ENCODE measurements at places on chromosomes 1 and 21. TPM values are rescaled to one million over a fixed set of nuclear protein-coding genes. Genes with fewer than 3 reads are reported as not detected.

The GPR25 gene
- not detected for total RNA-seq

The CYP4Z1 gene
- total RNA-seq: 0.94 TPM

The LCE1C gene
- total RNA-seq: not detected

The LMX1A gene
- total RNA-seq: 1.9 TPM

GRCh38 chr1:94160811-94161210 lies 39.9 kb upstream of the ABCA4 start:
- no peak overlapping the region for H3K4me3 ChIP-seq
- no peaks in the 10 kb centered on the region for H3K4me1 ChIP-seq
- no peaks in the 10 kb centered on the region for H3K36me3 ChIP-seq
- no peak overlapping the region for H3K27ac ChIP-seq

GRCh38 chr1:19493547-19493946 lies 8.2 kb upstream of the CAPZB start:
- H3K27me3 ChIP-seq: no peaks in the 10 kb centered on the region
- no peaks in the 10 kb centered on the region for H3K36me3 ChIP-seq
- DNase-seq: no peak
- no peak overlapping the region for H3K27ac ChIP-seq

GRCh38 chr1:201371792-201372191 lies 5.7 kb downstream of the TNNT2 start:
- H3K36me3 ChIP-seq: no peaks in the 10 kb centered on the region
- H3K4me3 ChIP-seq: no peak overlapping the region
- H3K27me3 ChIP-seq: no peaks in the 10 kb centered on the region

DNA sequence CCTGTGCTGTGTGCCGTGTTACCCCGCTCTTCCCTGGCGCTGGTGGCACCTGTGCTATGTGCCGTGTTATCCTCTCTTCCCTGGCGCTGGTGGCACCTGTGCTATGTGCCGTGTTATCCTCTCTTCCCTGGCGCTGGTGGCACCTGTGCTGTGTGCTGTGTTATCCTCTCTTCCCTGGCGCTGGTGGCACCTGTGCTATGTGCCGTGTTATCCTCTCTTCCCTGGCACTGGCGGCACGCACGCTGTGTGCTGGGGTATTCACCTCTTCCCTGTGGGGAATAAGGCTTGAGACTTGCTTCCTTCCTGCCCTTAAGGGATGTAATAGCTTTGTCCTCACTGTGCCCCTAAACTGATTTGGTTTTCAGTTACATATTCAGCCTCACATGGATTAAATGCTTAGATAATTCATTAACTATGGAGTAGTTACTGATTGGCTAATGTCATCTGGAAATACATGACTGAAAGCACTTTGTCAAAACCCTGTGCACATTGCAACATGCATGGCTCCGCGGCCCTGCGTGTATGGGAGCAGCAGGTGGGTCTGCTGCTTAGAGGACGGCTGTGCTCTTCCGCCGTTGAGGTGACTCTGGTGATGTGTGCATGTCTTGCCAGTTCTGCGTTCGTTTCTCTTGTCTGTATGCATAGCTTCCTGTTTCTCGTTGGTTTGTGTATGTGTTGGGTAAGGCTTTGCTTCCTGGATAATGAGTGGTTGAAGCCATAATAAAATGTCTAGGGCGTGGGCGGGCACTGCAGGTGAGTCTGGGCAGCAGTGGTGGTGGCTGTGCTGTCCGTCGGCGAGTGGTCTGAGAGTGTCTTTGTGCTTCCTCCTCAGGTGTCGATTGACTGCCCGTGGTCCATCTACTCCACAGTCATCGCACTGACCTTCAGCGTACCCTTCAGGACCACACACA lies 17.9 kb upstream of the PWP2 start:
- no peak overlapping the region for H3K4me3 ChIP-seq
- DNase-seq: peak; percentile 78
- no peaks in the 10 kb centered on the region for H3K27me3 ChIP-seq
- no peaks in the 10 kb centered on the region for H3K36me3 ChIP-seq

DNA sequence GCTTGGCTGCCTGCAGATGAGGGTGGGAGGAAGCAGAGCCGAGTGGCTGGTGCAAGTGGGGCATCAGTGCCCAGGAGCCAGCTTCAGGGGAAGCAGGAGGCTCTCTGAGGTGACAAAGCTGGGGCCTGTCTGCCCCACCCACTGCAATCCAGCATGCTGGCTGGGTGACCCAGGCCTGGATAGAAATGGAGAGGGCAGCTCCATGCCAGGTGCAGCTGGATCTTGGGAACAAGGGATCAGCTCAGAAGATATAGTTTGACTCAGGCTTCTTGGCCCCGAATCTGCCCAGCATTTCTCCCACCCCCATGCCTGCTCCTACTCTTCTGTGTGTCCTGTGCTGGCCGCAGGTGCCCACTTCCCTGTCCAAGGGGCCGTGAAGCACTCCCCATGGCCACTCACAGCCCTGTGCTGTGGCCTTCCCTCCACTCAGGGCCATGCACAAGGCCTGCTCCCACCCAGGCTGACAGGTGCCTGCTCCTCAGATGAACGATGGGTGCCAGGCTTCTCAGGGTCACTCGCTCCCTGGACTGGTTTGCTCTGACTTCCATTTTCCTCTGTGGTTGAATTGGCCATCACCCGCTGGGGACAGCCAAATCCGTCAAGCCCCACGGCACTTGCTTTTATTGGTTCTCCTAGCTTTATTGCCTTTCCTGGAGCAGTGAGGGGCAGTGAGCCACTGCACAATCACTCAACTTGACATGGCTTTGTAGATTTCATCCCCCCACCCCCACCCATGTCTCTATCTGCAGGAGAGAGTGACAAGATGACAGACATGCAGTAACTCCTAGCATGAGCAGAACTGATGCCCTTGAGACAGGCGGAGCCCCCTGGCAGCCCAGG lies 174.8 kb upstream of the VAMP3 start:
- DNase-seq: no peak
- H3K4me1 ChIP-seq: no peaks in the 10 kb centered on the region
- H3K4me3 ChIP-seq: no peak overlapping the region
- no peaks in the 10 kb centered on the region for H3K27me3 ChIP-seq
- H3K27ac ChIP-seq: no peak overlapping the region
- H3K36me3 ChIP-seq: no peaks in the 10 kb centered on the region

DNA sequence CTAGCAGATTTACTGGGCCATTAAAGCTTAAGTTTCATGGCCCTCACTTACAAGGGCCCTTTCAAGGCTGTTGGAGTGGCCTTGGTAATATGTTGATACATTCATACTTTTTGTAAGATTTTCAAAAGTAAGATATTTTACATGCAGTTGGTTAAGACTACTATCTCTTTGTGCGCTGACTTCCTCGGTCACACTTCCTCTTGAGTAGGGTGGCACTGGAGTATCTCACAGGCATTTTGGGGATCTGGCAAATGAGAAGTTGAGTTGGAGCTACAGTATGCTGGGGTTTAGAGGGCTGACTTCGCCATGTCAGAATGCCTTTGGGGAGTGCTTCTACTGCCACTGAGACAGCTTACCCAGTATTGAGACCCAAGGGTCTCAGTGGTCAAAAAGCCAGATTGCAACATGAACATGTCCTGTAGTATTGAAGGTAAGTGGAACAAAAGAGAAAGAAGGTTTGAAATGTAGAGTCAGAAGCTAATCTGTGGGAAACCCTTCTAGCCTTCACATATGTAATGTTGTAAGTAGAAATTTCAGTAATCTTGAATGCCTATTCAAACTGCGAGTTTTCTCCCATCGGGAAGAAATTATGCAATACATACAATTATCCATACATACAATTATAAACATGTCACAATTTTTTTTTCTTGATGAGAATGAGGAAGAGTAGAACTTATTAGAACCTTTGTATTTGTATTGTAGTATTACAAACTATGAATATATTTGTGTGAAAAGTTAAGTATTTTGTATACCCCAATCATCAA lies 32.3 kb upstream of the RALGPS2 start:
- H3K36me3 ChIP-seq: no peaks in the 10 kb centered on the region
- no peaks in the 10 kb centered on the region for H3K27me3 ChIP-seq
- no peaks in the 10 kb centered on the region for H3K4me1 ChIP-seq
- DNase-seq: no peak
- no peak overlapping the region for H3K4me3 ChIP-seq
- no peak overlapping the region for H3K27ac ChIP-seq

- no peaks in the 10 kb centered on the region for H3K27me3 ChIP-seq
- H3K36me3 ChIP-seq: no peaks in the 10 kb centered on the region
- no peak overlapping the region for H3K4me3 ChIP-seq
- no peak overlapping the region for H3K27ac ChIP-seq
- H3K4me1 ChIP-seq: peaks cover 5% of the 10 kb centered on the region
- no peak for DNase-seq
These were observed 12.7 kb downstream of the UTP11 start for GRCh38 chr1:38025233-38025632.

DNA sequence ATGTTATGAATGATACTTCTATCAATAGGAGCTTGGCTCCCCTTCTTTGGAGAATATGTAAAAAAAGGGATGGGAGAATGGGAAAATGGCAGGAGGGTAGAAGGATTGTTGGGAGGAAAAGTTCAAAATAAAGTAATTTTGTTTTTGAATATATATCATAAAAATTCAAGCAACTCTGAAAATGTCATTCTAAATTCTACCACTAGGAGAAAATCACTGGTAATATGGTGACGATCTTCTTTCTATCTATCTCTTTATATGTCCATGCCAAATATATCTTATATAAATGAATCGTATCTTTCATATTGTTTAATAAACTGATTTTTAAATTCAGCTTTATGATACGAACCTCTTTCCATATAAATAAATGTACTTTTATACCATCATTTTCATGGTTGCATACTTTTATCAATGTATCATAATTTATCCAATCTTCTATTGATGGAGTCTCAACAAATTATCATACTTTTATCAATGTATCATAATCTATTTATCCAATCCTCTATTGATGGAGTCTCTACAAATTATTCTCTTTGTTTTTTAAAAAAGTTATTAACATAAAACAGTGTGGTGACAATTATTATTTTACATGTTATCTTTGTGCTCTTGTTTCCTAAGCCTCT lies 73.7 kb upstream of the MARK1 start:
- H3K4me3 ChIP-seq: no peak overlapping the region
- no peaks in the 10 kb centered on the region for H3K4me1 ChIP-seq
- H3K27ac ChIP-seq: no peak overlapping the region
- H3K27me3 ChIP-seq: no peaks in the 10 kb centered on the region
- no peaks in the 10 kb centered on the region for H3K36me3 ChIP-seq

GRCh38 chr1:69438056-69438795 lies 129.5 kb upstream of the LRRC7 start:
- DNase-seq: no peak
- H3K27me3 ChIP-seq: no peaks in the 10 kb centered on the region
- H3K4me3 ChIP-seq: no peak overlapping the region
- no peaks in the 10 kb centered on the region for H3K36me3 ChIP-seq
- H3K4me1 ChIP-seq: no peaks in the 10 kb centered on the region

Data from Peyer's patch (tissue), 4 donors.